ENCODE measurements at places on chromosomes 5 and 9.

DNA sequence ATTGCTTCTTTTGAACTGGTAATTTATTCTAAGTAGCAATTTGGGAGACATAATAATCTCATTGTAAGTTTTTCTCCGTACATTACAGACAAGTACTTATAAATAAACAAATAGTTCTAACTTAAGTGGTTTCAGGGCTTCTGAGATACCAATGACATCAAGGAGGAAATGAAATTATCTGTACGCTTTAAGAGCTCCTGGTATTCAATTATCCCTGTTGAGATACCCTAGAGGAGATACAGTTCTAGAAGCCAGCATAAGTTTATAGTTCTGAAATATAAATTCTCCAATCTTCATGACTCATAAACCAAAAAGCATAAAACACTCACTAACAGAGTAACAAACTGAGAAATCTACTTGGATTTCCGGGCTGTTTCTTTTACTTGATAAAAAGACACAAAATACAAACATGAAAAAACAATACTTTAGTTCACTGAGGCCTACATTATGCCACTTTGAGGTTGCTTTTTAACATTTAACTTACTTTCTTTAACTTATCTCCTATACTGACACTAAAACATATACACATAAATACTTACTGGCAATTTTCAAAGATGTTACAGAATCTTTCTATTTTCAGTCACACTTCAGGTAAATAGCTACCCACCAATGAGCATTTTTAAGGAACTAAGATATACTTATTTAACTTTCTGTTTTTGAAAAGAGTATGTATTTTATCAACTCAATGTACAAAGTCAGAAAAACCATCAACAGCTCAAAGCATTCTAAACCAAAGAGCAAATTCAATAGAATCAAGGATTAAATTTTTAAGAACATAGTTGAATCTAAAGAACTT is 7.5 kb downstream of the DCTN4 start:
- no peak for DNase-seq

DNA sequence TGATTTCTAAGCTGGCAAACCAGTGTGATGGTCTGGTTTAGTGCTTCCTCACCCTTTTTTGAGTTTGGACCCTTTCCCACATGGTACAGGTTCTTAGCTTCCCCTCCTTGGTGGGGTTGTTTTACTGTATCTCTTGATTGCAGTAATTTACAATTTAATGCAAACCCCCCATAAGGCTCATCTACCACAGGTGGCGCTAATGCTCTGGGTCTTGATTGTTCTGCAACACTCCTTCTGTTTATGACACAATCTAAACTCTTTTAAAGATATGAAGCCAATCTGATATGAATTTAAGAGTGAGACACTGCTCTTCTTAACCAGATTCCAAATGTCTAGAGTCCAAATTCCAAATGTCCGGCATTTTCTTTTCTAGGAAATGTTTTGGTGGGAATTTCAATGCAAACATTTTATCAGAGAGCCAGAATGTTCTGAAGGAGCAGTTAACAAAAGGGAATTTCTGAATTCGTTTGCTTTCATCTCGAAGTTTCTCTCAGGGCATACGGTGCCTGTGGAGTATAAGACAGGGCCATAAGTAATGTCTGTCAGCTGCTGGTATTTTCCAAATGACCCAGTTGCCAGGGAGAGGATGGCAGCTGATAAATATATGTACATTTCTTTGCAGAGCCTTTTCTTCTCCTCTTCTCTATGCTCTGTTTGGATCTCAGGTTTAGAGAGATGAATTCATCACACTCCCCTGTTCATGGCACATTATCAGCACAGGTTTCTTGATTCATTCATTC is 246.8 kb downstream of the ARHGAP26 start:
- peak; percentile 39 for DNase-seq

DNA sequence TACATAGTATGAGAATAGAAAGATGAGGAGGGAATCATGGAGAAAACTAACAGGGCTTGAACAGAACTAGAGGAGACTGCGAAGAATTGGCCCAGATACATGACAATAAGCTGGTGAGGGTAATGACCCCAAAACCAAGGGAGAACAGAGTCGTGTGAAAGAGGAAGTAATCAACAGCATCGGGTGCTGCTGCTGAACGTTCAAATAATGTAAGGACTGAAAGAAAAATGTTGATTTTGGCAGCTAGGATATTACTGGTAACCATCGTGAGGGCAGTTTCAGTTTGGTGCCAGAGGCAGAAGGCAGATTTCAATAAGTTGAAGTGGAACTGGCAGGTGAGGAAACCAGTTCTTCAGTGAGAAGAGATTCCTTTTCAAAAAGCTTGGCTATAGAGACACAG is 66.8 kb upstream of the SMC2 start:
- DNase-seq, result no peak

DNA sequence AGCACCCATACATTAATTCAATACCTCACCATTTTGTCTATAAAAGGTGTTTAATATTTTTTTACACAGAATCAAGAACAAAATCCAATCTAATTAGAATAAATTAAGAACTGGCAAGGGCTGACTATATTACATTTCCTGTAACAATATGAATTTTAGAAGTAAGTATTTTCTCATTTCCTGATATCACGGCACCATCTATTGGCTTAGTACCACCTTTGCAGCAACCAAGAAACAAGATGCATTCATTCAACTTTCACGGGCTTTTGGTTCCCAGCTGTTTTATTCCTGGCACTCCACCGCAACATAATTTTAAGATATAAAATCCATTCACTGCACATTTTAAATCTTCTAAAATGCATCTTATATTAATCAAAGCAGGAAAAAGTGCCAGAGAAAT is 20.6 kb downstream of the PSMB7 start:
- DNase-seq, result no peak

GRCh38 chr9:85290019-85290418 is 451.7 kb downstream of the AGTPBP1 start:
- no peak for DNase-seq

GRCh38 chr5:30849931-30850710 is 343.4 kb upstream of the CDH6 start:
- DNase-seq, result peak; percentile 7

DNA sequence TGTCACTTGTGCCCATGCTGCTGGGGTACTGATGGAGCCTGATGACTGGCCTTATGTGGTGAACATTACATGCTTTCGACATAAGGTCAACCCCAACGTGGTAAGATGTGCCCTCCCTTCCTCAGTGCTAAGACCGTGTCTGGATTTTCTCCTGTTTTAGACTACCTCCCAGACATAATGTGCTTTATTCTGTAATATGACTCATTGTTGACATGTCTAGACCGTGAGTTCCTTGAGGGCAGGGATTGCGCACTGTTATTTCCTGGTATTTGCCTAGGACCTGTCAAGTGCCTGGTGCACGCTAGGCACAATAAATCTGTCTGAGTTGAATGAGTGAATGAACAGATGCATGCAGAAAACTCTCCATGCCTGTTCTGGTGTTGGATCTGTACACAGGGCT is 346.0 kb downstream of the KDM4C start:
- no peak for DNase-seq

GRCh38 chr5:149485655-149486615 is 65.3 kb downstream of the CSNK1A1 start:
- peak; percentile 72 for DNase-seq

- DNase-seq, result peak; percentile 26
Observed at GRCh38 chr5:116135344-116135743, 50.5 kb downstream of the COMMD10 start.

DNA sequence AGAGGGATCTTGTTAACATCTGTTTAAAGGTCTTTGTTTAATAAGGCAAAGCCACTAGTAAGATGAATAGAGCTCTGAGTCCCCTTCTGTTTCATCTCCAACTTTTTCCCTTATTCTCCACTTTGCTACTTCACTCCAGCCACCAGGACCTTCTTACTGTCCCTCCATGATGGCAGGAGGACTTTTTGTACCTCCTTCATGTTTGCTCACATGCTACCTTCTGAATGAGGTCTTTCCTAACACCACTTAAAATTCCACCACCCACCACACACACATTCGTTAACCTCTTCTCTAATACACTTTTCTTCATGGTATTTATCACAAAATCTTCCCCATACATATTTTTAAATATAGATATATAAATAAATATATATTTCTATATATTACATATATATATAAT is 501.9 kb downstream of the PDE4D start:
- DNase-seq, result no peak

- DNase-seq, result no peak
Observed at GRCh38 chr9:94528886-94529285, 26.0 kb upstream of the PCAT7 start.

DNA sequence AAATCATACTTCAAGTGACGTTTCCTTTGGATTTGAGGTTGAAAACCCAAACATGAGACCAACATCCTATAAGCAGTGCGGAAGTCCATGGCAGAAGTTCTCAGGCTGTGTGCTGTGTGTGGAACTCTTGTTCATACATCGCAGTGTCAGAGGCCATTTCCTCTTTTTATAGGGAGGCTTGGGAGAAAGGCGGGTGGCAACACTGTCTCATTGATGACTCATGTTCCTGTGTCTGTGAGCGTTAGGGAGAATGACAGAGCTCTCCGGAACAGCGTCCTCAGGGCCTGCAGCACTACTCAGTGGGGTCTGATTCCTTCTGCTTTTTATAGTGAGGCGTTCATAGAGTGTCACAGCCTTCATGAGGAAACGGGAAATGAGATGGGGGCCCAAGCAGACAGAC is 98.8 kb upstream of the BASP1 start:
- DNase-seq, result peak; percentile 91

DNA sequence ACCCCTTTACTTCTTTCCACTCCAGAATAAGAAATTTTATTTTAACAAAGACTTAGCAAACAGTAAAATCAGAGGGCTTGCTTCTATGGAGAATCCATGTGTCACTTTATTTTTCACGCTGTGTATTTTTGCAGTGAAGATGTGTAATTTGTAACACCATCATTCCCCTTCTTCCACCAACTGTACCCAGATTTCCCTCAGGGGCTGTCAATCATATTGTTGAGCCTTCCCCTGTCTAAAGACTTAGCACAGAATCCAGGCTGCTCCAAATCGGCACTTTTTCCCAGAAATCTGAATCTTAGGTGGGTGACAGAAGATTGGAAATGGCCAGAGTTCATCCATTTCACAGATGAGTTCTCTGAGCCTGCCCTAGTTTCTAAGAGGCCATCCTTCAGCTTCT is 115.9 kb downstream of the GNAQ start:
- no peak for DNase-seq

- DNase-seq, result no peak
Observed at GRCh38 chr5:69374911-69375446, 5.4 kb downstream of the RAD17 start.

DNA sequence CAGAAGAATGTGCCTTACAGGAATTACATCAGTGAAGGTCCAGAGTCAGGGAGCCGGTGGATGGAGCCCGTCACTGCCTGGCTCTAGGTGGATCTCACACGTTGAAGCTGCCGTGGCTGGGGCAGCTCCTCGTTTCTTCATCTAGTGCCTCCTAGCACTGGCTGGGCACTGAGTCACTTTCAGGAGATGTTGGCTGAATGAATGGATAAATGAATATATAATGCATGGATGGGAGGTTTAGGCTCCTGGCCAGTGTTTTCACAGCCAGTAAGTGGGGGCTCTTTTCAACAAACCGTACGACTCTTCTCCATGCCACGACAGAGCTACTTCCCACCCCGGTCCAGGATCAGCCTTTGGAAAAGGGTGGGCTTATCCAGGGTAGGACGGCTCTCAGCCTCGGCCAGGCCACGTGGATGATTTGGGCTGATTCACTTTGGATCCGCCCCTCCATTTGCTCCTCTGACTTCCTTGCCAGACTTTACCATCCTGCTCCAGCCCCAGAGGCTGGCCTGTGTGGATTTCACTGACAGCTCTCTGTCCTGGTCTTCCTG is 1.3 kb upstream of the SH3PXD2B start:
- DNase-seq, result no peak

DNA sequence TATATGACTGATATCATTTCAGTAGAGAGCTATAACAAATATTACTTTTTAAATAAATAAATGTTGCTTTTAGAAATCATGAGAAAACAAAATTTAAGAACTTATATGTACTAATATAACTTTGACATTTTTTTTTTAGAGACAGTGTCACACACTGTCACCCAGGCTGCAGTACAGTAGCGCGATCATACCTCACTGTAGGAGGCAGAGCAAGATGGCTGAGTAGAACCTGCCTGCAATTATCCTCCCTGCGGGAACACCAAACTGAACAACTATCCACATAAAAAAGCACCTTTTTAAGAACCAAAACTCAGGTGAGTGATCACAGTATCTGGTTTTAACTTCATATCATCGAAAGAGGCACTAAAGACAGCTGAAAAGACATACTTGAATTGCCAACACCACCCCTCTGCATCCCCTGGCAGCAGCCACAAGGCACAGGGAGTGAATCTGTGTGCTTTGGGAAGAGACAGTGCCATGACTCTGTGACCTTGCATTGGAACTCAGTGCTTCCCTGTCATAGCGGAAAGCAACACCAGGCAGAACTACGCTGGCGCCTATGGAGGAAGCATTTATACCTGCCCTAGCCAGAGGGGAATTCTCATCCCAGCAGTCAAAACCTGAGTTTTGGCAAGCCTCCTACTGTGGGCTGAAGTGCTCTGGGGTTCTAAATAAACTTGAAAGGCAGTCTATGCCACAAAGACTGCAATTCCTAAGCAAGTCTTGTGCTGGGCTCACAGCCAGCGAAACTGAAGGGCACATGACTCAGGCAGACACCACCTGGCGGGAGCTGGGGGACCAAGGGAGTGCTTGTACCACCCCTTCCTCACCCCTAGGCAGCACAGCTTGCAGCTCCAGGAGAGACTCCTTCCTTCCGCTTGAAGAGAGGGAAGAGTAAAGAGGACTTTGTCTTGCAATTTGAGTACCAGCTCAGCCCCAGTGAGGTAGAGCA is 142.7 kb downstream of the FBXL17 start:
- no peak for DNase-seq

GRCh38 chr5:1929108-1929991 is 46.6 kb upstream of the IRX4 start:
- no peak for DNase-seq

GRCh38 chr9:99138424-99139284 is 33.7 kb downstream of the TGFBR1 start:
- no peak for DNase-seq

GRCh38 chr5:15606197-15606596 is 106.2 kb downstream of the FBXL7 start:
- DNase-seq, result no peak

- peak; percentile 39 for DNase-seq
Observed at GRCh38 chr5:158013939-158014338, 155.0 kb upstream of the CLINT1 start.

DNA sequence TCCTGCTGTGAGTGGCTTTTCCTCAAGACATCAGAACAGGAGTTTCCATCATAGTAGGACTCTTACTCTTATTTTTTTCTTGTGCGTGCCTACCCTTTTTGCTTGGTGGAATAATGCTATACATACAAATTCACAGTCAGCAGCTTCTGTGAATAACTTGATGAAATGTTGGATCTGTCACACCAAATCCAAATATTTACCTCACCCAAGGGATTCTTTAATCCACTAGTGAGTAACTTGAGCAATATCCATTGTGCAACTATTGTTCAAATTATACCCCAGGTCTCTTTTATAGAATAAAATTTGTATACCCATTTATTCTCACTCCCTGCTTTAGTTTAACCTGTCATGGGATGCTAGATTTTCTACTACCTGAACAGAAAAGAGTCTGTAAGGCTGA is 1078.3 kb upstream of the EDIL3 start:
- no peak for DNase-seq

- DNase-seq, result no peak
Observed at GRCh38 chr5:82560969-82561368, 282.8 kb upstream of the RPS23 start.

GRCh38 chr9:23801523-23801922 is 24.5 kb downstream of the ELAVL2 start:
- no peak for DNase-seq

GRCh38 chr5:121758615-121759014 is 93.1 kb upstream of the FTMT start:
- no peak for DNase-seq

GRCh38 chr9:4375424-4376200 is 75.7 kb upstream of the GLIS3 start:
- peak; percentile 50 for DNase-seq
